ENCODE measurements at places on chromosomes 4 and X.

- no peak for DNase-seq
Measured at GRCh38 chrX:40434443-40434842, 146.3 kb upstream of the ATP6AP2 start.

- no peak for DNase-seq
Measured at GRCh38 chr4:147960971-147961370, 229.1 kb downstream of the ARHGAP10 start.

- DNase-seq = no peak
Measured at GRCh38 chr4:89295415-89295927, 12.1 kb downstream of the GPRIN3 start.

DNA sequence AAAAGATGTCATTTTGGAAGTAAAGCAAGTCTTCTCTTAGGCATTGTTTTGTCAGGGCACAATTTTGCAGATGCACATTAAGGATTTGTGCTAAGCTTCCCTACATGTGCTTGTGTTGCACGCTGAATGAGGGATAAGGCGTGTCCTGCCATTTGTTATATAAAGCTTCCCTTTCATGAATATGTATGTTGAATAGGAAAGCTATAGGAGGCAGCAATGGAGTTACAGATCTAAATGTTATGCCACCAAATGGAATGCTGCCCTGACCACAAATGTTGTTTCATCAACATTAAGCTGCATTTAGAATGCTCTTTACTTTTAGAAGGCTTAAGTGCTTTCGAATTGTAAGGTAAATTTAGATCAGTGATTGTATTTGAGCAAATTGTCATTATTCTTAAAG is 20.9 kb downstream of the SGMS2 start:
- no peak for DNase-seq

DNA sequence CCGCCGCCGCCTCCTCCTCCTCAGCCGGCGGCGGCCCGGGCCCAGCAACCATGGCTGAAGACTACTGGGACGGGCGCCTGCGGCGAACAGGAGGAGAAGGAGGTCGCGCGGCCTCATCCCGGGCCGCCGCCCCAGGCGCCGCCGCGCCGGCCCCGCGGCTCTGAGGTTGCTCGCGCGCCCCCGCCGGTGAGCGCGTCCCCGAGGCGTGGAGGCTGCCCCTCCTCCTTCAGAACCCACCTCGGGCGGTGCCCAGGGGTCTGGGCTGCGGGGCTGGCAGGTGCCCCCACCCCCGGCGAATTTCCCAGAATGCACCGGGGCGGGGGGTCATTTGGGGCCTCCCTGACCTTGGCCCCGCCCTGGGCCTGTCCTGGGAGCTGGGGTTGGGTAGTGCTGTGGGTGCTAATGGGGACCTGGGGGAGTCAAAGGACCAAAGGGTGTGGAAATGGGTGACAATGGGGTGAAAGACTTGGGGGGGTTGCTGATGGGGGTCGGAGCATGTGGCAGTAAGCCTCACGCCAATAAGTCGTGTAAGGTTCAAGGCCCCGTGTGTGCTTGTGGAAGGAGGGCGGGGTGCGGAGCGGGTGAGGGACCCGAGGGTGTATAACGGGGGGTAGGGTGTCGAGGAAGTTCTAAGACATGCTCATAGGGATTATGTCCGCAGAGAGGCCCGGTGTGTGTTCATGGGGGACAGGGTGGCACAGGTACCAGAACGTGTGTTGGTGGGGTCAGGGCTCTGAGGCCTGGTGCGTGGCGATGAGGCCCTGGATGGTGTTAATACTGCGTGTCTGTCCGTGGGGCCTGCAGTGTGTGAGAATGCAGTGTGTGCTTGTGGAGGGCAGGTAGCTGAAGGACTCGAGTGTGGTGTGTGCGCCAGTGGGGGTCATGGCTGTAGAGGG is 687 bp downstream of the CDK16 start:
- DNase-seq = peak; percentile 11

DNA sequence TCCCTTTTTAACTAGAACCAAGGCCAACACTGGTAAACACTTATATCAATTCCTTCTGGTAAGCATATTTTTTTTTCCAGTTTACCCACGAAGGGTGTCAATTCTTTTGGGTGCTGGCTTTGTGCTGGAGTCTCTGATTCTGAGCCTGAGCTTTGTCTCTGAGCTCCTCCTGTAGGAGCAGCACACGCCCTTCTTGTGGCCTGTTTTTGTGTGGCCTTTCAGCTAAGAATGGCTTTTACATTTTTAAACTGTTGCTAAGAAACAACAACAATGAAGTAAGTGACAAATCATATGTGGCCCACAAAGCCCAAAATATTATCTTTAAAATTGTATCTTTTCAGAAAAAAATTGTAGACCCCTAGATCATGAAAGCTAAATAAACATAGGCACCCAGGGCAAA is 98.0 kb upstream of the TBC1D9 start:
- DNase-seq = no peak

GRCh38 chrX:118623062-118623461 is 104.3 kb upstream of the IL13RA1 start:
- DNase-seq = no peak

GRCh38 chr4:52588771-52589591 is 70.1 kb downstream of the USP46 start:
- DNase-seq = no peak

GRCh38 chrX:48896611-48897011 is 957 bp downstream of the TIMM17B start:
- no peak for DNase-seq

- no peak for DNase-seq
Measured at GRCh38 chrX:118720058-118720707, 7.2 kb upstream of the IL13RA1 start.

DNA sequence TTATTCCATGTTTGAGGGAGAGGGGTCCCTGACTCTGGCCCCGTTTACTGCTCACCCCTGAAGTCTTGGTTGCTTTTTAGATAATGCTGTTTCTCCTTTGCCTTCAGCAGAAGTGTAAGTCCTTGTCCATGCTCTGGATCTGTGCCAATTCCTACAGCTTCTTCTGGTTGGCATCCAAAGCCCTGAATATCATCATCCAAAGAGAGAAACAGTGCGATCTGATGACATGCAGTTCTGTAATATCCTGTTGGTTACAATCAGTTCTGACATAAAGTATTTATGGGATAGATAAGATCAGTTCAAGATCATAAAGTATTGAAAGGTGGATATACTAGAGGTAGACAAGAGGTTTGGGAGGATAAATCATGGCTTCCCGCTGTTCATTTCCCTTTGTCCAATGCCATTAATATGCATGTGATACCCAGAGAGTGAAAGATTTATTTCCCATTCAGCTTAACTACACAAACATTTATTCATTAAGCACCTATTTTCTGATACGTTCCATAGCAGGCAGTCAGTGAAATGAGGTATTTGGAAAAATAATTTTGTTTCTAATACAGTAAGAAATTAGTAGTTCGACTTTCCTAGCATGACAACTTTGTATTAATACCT is 53.2 kb upstream of the TMEM150C start:
- no peak for DNase-seq

DNA sequence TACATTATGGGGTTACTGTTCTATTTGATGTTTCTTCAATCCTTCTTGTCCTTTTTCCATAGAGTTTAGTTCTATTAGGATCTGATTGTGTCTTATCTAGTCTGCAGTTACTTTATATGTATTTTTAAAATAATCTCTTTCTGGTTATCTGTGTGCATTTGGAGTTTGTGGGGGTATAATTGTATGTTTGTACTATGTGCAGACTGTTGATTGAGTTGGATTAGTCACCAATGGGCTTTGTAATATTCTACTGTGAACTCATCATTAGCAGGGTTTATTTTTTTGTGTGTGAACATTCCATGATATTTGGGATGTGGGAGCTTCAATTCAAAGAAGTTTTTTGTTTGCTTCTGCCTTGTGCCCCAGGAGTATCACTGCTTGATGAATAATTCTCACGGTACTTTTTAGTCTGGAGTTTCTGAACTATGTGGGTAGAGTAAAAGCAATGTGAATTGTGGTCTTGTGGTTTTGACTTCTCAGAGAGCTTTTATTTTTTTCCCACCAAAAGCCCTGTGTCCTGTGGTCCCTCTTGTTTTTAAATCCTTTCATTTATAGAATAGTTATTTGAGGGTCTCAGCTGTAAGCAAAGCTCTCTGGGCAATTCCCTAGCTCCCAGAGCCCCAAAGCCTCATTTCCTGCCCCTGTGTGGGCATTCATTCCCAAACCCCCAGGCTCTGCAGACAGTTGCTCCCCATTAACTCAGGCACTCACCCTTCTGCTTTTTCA is 127.8 kb downstream of the PHKA2 start:
- DNase-seq = no peak

GRCh38 chrX:19256986-19257385 is 86.7 kb upstream of the PDHA1 start:
- no peak for DNase-seq

- no peak for DNase-seq
Measured at GRCh38 chrX:18252644-18253359, 32.1 kb upstream of the BEND2 start.

DNA sequence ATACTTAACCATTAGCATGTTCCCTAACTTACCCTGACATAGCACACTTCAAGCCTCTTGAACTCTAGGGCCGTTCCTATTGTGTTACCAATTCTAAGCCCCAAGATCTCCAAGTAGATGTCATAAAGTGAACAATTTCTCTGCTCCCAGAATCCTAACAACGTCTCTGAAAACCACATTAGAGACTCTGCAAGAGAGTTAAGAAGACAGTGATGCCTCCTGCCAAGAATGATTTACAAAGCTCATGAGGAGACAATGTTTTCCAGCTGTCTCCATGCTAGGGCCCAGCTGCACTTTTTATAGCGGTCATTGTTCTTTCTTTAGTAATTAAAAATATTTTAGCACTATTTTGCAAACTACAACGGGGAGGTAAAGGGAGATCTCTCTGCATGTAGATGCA is 358.4 kb downstream of the PPP3CA start:
- DNase-seq = no peak

DNA sequence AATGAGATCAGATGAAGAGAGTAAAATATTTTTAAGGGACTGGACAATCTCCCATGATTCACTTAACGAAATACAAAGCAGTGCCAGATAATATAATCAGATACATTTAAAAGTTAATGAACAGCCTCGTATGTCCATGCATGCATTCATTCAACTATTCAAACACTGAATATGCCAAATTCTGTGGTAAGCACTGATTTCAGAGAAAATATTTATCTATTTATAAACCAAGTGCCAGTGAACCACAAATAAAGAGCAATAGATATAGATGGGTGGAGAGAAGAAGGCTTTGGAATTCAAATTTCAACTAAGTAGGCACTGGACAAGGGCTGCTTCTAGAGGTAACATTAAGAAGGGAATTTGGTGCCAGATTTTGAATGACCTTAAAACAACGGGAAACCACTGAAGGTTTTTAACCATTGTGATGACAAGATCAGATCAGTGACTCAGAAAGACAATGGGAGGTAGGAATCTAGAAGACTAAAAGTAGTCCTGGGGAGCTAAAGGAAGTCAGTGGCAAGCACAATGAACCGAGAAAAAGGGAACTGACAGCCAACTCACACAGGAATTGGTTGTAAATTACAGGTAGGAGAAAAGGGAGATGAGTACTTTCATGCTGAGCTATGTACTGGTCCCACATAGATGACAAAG is 14.2 kb downstream of the ELOVL6 start:
- DNase-seq = no peak

- no peak for DNase-seq
Measured at GRCh38 chr4:52982255-52982945, 120.3 kb downstream of the RASL11B start.

GRCh38 chr4:148248824-148249223 is 193.4 kb downstream of the NR3C2 start:
- no peak for DNase-seq

GRCh38 chrX:103586314-103586646 is 965 bp downstream of the TCEAL4 start:
- DNase-seq = no peak

GRCh38 chr4:181688432-181688831 is 554.8 kb upstream of the TENM3 start:
- no peak for DNase-seq

- DNase-seq = no peak
Measured at GRCh38 chr4:107255596-107255995, 219.5 kb upstream of the DKK2 start.

DNA sequence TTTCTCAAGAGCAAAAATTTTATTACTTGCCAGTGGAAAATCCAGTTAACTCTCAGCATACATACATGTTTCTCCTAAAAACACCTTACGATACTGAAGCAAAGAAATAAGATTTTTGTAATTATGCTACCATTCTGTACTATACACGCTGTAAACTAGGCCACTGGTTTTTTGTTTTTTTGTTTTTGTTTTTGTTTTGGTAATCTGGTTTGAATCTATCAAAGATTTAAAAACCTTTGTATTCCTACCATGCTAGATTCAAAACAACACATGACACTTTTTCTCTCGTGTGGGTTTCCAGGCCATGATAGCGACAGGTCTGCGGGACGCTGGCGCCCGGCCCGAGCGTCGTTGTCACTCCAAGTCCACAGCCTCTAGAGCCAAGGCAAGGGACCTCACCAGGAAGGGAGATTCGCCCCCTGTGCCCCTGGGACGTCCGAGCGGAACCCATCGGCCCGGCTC is 723 bp downstream of the TMEM192 start:
- DNase-seq = no peak

GRCh38 chrX:107673431-107673830 is 45.1 kb downstream of the PRPS1 start:
- no peak for DNase-seq

- no peak for DNase-seq
Measured at GRCh38 chr4:67608027-67608426, 49.5 kb downstream of the STAP1 start.

GRCh38 chrX:11386001-11386523 is 92.8 kb downstream of the AMELX start:
- DNase-seq = no peak

DNA sequence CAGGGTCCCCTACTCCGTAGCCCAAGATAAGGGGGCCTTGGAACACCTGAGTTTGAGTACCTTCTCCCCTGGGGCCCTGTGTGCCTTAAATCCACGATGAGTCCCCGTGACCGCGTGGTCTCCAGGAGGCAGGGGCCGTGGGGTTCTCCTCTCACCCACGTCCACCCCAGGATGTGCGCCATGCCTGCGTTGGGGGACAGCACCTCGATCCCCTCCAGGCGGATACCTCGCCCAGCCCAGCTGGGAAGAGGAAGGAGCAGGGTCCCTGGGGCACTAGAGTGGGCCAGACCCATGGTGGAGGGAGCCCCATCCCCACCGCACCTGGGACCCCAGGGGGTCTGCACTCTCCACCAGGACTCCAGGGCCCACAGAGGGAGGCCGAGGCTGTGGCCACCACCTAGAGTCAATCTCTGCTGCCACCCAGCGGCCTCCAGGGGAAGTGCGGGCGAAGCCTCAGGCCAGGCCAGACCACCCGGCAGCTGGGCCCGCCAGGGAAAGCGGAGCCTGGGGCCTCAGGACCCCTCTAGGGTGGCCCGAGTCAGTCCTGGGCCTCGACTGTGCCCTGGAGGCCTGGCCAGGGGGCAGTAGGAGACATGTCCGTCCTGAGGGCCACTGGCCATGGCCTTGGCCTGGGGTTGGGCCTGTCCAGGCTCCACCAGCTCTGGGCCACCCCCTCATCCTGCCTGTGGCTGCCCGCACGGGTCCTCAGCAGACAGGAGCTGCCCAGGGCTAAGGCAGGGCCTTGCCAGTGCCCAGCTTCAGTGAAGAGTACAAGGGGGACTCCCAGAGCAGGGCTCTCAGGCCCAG is 55.0 kb downstream of the FAM53A start:
- DNase-seq = peak; percentile 53

- DNase-seq = no peak
Measured at GRCh38 chr4:13706716-13707115, 79.2 kb upstream of the BOD1L1 start.
